ENCODE measurements at places on chromosomes 2 and 18.

DNA sequence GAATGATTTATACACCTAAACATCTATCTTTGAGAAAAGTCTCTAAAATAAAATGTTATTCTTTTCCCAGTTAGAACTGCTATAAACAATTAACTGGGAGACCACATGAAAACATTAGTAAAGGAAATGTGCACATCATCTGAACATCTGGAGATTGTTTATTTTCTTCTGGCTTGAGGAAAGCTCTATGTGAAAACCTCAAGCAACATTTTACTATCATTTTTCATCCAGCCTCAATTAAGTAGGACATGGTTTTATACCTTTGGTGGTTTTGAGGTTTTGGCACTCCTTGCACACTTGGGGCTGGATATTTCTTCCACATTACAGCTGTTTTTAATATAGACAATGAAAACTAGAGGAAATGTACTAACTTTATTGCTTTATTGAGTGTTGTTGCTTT lies 609.5 kb upstream of the SLC8A1 start:
- no peak for DNase-seq

DNA sequence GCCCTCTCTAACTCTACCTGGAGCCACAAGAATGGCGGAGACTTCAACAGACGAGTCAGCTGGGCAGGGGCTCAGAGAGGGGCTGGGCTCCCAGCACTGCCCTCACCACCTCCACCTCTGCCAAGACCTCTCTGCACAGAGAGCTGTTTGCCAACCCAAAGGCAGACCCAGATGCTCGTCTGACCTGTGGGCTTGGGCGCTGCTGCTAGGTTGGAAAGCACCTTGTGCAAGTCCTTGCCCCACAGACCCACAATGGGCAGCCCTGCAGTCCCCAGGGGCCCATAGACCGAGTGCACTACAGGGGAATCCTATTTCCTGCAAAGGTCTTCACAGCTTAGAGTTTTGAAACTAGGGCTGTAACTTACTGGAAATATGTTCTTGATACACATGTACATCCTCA lies 13.3 kb downstream of the ACKR3 start:
- DNase-seq, result no peak

DNA sequence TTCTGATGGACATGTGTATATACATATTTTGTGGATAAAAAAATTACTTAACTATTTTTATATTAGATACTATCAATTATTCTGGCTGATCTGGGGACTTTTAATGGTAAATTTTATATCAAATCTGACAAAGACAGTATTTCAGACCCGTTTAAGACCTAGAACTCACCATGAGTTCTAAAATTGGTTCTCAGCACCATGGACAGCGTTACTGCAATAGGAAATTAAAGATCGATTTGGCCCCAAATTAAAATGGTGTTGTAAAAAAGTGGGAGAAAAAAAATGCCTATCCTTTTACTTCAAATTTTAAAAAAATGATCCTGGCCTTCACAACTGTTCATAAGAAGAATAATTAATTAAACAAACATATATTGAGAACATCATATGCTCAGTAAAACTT lies 919 bp upstream of the SCN2A start:
- no peak for DNase-seq

DNA sequence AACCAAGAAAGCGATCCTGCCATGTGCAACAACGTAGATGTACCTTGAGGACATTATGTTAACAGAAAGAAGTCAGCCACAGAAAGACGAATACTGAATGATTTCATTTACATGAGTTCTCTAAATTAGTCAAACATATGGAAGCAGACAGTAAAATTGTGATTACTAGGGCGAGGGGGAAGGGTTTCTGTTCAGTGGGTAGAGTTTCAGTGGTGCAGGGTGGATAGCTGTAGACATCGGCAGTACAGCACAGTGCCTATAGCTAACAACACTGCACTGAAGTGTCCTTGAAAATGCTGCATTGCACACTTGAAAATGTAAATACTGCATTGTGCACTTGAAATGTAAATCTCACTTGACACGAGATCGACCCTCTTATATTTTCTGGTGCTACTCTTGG lies 275.3 kb downstream of the GALR1 start:
- DNase-seq, result no peak

GRCh38 chr2:29124504-29124903 lies 9.3 kb downstream of the CLIP4 start:
- DNase-seq, result no peak

GRCh38 chr2:73080321-73081131 lies 9.0 kb upstream of the SFXN5 start:
- DNase-seq, result no peak

GRCh38 chr2:15986068-15986560 lies 45.8 kb downstream of the MYCN start:
- no peak for DNase-seq

GRCh38 chr18:933082-933481 lies 28.4 kb downstream of the ADCYAP1 start:
- no peak for DNase-seq
